ENCODE measurements at places on chromosomes 4 and X. TPM values are rescaled to one million over a fixed set of nuclear protein-coding genes. Genes with fewer than 3 reads are reported as not detected.

The RASGEF1B gene
- total RNA-seq: 32.8 TPM

The BMX gene
- total RNA-seq: 4.5 TPM

The AKAP14 gene
- not detected for total RNA-seq

The HSFX4 gene
- not detected for total RNA-seq

The ENOPH1 gene
- total RNA-seq: 33.7 TPM

The GJB1 gene
- 15.1 TPM for total RNA-seq

The GYPE gene
- total RNA-seq: 0.21 TPM

Measured in tibial nerve (tissue), 4 donors.